ENCODE measurements at places on chromosomes 13 and 19. TPM values are rescaled to one million over a fixed set of nuclear protein-coding genes. Genes with fewer than 3 reads are reported as not detected.
A peak's percentile ranks its signal among the peaks of the same experiment; 100 is the strongest.

Gene LHB
- polyA plus RNA-seq, result not detected

GRCh38 chr13:98877936-98878335 lies 99.9 kb downstream of the DOCK9 start:
- no peak for DNase-seq

Gene U2AF1L4
- polyA plus RNA-seq, result 20.6 TPM

DNA sequence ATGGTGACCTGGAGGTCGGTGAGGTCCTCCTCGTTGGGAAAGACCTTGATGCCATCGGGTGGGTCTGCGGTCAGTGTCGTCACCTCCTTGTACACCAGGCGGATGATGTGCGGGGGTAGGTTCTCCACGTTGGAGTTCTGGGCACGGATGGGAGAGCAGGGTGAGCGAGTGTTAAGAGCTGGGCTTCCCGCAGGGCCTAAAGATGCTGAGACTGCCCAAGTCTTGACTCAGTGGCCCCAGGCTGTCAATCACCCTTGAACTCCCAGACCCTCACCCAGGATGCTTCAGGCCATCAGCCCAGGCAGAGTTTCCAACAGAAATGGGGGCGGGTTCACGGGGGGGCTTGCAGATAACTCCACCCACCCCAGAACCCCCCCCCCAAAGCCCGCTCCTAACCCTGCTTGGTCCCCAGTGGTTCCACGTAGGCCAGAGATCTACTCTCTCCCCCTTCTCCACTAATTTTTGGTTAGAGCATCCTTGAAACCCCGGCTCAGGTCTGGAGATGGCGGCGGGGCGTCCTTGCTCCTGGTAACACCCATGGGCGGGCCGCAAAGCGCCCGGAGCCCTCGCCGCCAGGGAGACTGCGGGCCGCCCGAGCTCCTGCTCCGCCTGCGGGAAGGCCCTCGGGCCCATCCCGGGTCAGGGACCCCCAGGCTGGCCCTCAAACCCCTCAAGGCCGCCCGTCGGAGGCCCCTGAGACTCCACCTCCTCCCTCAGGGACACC lies 600 bp downstream of the UBE2S start:
- DNase-seq, result no peak

Gene C19orf85
- 3.1 TPM for polyA plus RNA-seq

- DNase-seq, result no peak
Observed at GRCh38 chr19:16608290-16608739, 19.7 kb downstream of the MED26 start.

Gene GPC5
- polyA plus RNA-seq, result 3.1 TPM

DNA sequence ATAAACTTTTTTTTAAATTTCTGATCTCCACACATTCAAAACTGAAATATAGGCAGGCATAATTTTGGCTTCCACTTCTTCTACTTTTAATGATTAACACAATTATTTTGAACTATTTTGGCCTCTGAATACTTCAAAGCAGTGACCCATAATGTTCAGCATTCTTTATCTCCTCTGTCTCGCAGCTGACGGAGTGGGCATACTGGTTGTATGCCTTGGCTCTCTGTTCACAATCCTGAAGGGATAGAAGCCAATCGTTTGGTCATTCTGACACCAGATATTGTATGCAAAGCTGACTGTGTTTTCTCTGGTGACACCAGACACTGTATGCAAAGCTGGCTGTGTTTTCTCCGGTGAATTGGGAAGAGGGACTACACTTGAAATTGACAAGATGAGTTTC lies 833.0 kb downstream of the EFNB2 start:
- DNase-seq, result no peak

Gene ZNF296
- 2.1 TPM for polyA plus RNA-seq

- DNase-seq, result peak; percentile 58
Observed at GRCh38 chr19:14182476-14182875, 23.5 kb downstream of the ADGRL1 start.

DNA sequence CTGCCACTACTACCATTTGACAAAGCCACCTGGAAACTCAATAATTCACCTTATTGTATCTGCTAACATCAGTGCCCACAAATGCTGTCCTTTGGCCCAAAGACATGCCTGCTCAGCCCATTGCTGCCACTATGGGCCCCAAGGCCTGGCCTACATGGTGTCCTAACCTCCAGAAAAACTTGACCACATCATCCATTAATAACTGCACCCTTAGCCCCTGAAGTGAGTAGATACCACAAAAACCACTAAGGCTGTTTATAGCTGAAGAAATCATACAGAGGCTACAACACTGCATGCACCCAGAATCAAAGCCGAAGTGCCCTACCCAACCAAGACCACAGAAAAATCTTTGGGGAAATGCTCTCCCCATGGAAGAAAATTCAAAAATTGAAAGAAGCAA lies 932.8 kb upstream of the SLITRK6 start:
- no peak for DNase-seq

DNA sequence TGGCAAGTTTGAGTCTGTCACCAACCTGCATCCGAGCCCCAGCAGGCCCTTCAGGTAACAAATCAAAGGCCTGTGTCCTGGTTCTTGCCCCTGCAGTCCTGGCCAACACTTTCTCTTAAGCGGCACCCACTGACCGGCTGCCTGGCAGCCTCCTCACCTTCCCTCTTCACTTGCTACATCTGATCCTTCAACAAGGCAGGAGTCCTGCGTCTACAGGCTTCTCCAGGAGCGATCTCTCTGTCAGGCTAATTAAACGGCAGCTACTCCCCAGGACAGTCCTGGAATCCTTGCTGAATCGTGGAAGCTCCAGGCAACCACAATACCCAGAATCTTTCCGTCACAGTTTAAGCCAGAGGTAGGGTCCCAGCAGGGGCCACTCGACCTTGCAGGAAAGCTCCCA lies 41.1 kb upstream of the GAS6 start:
- no peak for DNase-seq

DNA sequence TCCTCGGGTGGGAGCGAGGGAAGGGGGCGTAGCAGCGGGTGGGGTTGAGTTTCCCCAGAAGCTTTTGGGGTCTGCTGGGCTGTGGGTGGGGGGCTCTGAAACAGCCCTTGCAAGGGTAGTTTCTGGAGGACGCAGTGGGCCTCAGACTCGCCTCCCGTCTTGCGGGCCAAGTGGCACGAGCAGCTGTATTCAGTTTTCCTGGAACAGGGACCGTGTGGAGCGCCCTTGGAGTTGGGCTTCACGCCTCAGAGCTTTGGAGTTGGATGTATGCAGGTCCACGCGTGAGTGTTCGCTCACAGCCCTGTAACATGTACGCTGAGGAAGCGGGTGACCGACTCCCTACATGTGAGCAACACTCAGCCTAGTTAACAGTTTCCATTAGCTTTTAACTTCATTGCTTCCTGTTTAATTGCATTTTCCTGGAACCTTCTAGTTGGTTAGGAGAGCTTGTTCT lies 603 bp downstream of the TM9SF2 start:
- DNase-seq, result peak; percentile 42

DNA sequence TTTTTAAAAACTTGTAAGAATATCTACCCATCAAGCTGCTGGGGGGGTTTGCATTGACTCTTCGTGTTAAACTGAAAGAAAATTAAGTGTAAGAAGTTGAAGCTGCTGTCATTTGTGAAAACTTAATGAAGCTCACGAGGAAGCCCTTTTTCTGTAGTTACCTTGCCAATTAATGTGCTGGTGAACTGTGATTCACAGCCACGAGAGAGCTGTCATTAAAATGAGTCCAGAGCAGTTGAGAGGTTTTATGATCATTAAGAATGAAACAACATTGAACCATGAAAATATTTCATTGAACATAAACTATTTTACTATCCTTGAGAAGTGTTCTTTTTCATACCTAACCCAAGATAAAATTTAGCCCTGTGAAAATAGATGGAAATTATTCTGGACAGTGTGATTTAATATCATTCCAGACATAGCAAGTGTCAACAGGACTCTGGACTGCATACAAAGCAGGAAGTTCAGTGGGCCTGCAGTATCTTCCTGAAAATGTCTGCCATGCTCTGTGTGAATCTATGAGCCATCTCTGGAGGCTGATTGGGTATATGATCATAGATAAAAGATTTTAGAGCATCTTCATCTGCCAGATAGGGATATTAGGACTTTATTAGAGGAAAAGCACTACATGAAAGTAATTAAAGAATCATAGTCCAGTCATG lies 53.8 kb downstream of the DPY19L3 start:
- DNase-seq, result no peak

DNA sequence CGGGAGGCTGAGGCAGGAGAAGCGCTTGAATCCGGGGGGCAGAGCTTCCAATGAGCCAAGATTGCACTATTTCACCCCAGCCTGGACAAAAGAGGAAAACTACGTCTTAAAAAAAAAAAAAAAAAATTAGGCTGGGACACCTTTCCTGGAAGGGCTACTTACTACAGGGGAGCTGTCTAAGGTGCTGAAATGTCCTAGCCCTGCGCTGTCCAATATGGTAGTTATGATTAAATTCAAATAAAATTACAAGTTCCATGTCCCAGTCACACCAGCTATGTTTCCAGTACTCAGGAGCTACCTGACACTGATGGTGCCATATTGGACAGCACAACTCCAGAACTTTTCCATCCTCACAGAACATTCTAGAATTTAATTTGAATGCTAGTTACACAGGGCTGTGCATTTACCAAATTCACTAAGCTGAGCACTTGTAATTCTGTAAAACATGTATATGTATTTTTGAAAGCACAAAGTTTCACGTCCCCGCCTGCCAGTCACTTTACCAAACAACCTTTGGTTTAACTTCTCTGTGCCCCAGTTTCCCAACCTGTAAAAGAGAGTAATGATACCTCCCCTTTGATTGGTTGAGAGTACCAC lies 9.2 kb upstream of the ZSCAN22 start:
- DNase-seq, result no peak

DNA sequence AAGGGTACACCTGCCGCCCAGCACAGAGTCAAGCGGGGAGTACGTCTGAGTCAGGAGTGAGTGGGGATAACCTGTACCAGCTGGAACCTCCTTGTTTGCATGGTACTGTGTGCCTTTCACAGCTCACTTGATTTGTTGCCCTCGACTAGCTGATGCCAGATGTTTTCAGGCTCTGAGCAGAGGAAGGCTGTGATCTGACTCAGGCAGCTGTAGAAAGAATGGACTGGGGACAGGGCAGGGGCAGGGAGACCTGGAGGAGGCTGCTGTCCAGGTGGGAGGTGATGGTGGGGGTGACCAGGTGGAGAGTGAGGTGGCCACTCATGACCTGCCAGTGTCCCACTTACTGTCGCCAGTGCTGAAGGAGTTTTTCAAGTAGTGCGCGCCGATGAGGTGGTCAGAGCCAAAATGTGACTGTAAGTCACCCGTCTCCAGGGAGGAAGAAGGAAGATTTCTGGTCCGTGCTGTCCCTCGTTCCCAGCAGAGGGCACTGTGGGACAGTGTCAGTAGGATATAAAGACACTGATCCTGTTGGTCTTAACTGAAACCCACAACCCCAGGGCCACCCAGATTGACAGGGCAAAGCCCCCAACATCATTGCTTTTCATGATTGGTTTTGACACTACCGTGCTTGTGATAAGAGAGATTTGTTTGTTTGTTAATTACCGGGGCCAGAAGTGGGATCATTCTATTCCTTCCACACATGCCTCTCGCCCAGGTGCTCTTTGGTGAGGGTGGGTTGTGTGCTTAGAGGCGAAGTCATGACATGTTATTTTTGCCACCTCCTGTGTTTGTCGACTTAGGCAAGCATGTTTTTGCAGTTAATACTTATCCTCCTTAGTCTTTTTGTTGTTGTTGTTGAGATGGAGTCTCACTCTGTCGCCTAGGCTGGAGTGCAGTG lies 128.4 kb downstream of the DPF1 start:
- DNase-seq, result peak; percentile 72

DNA sequence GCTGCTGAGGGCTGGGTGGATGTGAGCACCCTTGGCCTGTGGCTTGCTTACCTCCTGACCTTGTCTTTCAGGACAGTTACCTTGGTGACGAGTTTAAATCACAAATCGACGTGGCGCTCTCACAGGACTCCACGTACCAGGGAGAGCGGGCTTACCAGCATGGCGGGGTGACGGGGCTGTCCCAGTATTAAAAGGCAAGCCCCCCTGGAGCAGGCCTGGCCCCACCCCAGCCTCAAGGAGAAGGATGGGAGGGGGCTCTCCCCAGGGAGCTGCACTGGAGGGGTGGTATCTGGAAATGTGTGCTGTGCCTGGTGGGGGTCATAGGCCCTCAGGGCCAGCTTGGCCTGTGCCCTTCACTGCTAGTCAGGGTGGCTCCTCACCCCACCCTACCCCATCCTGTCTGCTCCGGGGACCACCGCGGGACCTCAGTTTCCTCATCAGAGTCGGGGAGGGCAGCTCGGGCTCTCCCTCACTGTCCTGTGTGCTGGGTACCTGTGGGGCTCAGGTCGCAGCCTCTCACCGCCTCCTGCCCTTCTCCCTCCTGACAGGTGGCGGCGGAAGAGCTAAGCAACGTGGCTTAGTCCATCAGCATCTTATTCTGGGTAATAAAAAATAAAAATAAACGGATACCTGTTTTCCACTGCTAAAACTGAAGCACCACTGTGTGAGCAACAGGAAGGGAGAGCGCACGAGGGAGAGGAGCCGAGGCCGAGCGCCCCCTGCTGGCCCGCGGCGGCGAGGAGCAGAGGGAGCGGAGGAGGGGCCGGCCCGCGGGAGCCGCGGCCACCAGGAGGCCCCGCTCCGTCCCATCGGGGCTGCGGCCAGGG lies 29.8 kb downstream of the CERS1 start:
- peak; percentile 50 for DNase-seq

- DNase-seq, result no peak
Observed at GRCh38 chr13:49258089-49258796, 10.5 kb downstream of the CDADC1 start.

DNA sequence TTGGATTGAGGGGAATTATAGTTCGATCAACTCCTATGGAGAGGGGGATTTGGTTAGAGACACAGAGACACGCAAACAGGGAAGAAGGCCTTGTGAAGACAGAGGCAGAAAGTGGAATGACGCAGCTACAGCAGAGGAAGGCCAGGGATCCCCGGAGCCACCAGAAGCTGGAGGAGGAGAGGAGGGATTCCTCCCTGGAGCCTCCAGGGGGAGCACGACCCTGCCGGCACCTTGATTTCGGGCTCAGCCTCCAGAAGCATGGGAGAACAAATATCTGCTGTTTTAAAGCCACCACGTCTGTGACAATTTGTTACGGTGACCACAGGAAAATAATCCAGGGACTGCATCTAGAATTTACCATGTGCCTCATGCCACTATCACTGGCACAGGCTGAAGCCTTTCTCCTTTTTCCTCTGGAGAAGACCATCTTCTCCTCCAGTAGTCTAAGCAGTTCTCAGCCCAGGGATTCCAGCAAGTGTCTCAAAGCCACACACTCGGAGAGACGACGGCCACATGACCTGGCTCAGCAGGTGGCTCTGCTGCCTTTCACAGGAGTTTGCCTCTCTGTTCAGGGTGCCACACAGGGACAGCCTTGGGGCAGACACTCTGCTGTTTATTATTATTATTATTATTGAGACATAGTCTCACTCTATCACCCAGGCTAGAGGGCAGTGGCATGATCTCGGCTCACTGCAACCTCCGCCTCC lies 39.9 kb upstream of the CCNE1 start:
- DNase-seq, result peak; percentile 27

Gene KCNN1
- polyA plus RNA-seq, result 25.3 TPM

DNA sequence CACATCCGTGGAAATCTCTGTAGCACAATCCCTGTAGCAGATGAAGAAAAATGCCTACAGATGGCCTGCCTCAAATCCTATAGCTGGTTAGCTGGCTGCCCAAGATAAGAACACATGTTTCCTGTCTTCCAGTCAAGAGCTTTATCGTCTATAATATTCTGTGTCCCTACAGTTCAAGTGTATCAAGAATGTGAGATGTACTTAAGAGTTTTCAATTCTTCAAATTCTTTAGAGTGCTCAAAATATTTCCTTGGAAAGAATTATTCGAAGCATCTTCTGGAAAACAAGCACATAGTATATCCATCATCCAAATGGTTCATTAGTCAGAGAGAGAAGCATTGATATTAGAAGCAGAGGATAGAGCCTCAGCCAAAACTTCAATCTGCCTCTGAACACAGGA lies 239.8 kb downstream of the COG6 start:
- DNase-seq, result peak; percentile 62

GRCh38 chr13:111385183-111385857 lies 64.9 kb downstream of the TEX29 start:
- no peak for DNase-seq
